Inflammatory macrophage (primary cell): ENCODE measurements at places on chromosomes 2 and 18.
A peak's percentile ranks its signal among the peaks of the same experiment; 100 is the strongest.

DNA sequence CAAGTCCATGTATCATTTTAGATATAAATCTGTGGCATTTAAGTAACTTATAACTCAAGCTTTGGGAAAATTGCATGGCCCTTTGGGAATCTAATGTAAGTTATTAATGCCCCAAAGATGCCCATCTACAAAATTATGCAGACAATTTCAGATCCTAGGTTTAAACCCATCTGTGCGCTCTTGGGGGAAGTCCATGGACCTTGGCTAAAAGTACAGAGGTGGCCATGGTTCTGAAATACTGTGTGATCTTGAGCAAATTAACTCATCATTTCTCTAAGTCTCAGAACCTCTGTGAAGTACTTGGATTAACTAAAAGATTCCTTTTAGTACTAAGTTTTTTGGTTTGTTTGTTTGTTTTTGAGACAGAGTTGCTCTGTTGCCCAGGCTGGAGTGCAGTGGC, 19.5 kb downstream of the INPP1 start:
- DNase-seq, result no peak

DNA sequence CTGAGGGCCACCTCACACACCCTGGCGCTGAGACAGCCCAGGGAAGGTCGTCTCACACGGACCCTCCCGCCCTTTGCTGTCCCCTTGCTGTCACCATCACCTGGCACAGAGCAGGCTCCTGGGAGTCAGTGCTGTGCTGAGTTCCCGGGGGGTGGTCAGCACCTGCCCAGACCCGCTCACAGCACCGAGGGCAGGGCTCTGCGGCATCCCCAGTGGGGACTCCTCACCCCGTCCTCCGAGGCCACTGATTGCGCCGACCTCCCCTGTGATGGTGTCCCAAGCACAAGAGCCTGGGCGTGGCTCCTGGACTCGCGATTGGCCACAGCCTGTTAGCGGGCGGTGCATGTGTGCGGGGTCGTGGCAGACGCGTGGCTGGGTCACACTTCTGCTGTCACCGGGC, 65.9 kb downstream of the NFATC1 start:
- no peak for DNase-seq

DNA sequence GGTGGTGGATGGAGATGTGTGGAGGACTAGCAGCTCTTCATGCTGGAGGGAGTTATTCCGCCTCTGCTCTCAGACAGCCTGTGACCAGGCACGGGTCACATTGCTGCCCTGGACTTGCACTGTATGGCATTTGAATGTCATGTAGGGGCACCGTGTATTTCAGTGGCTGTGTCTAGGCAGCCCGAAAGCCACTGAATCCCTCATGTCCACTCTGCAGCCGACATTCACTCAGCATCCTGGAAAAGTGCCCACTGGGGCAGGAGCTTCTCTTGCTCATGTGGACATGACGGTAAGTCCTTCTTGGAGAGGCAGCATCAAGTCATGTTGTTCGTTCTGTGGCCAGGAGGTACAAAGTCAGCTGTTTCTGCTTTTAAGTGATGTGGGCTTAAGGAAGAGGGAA, 127.9 kb downstream of the SH3RF3 start:
- no peak for DNase-seq

- DNase-seq, result no peak
Observed at GRCh38 chr2:211903961-211904360, 634.6 kb downstream of the ERBB4 start.

- DNase-seq, result no peak
Observed at GRCh38 chr18:59264651-59265245, 8.5 kb downstream of the RAX start.

DNA sequence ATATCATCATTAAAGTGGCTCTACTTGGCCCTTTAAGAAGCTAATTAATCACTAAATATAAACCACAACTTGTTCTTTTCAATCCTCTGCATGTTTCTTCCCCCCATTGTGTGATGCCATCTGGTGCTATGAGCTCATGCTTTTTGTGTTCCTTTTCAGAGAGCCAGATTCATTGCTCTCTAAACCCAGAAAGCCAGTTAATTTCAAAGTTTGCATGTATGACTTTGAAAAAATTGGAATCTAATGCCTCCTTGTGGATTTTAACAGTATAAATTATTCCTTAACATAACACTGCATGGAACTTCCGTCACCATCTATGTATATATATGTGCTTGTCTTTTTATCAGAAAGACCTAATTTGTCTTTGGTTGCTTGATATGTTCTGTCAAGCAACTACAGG, 31.1 kb downstream of the TMEM178A start:
- peak; percentile 24 for DNase-seq

DNA sequence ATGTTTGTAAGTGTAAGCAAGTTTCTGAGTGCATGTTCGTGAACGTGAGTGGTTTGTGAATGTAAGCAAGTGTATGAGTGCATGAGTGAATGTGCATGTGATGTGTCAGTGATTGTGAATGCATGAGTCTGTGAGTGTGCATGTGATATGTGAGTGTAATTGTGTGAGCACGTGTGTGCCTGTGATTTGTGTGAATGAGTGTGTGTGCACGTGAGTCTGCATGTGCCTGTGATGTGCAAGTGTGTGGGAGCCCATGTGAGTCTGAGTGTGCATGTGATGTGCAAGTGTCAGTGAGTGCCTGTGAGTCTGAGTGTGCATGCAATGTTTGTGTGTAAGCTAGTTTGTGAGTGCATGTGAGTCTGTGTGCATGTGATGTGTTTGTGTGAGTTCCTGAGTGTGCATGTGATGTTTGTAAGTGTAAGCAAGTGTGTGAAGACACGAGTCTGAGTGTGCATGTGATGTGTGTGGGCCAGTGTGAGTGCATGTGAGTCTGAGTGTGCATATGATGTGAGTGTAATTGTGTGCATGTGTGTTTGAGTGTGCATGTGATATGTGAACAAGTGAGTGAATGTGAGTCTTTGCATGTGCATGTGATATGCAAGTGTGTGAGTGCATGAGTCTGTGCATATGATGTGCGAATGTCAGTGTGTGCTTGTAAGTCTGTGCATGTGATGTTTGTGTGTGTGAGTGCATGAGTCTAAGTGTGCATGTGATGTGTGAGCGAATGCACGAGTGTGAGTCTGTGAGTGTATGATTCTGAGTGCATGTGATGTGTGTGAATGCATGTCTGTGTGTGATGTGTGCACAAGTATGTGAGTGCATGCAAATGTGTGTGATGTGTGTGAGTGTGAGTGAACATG, 45.1 kb downstream of the COPS8 start:
- no peak for DNase-seq

GRCh38 chr18:5462227-5462626, 81.6 kb downstream of the EPB41L3 start:
- DNase-seq, result peak; percentile 83

DNA sequence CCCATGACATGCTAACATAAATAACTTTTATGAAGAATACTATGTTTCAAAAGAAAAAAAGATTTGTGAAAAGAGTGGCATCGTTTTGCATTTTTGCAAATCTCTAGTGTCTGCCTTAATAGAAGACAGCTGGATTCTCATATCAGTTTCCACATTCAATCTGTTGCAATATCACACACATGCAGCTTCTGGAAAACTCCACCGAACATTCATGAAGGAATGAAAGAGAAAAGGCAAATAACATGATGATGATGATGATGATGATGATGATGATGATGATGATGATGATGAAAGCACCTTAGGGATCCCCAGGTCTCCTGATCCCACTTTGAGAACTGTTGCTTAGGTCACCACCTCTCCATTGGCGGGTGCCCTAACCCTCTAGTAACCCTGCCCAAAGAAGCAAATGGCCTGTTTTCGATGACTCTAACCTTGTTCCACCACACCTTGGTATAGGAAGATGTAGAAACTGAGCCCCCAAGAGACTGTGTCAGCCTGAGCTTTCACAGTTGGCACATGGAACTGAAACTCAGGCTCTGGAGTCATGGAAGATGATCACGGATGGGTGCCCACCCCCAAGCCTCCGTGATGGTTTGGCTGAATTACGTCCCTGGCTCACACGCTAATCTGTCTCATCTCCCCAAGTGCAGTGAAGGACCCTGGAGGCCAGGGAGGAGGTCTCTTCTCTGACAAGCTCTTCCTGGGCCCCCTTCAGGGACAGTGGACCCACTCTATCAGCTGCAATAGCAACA, 80.1 kb upstream of the SMAD7 start:
- no peak for DNase-seq

DNA sequence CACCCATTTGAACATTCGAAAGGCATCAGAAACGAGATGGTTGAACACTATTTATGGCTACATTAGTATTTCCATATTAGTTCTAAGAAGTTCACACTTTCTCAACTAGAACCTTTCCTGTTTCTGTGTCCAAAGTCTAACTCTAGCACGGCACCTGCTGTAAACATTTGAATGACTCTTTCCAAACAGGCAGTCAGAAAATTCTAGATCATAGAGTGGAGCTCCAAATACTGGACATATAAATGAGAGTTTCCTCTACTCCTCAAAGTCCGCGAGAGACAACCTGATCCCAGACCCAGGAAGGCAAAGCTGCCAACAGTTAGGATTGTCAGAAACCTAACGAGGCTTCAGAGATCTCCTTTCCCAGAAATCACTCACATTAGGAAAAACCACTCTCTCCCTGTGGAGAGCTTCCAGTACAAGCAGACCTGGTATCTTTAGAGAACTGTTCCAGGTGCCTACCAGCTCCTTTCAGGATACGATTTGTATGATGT, 10.6 kb downstream of the RND3 start:
- no peak for DNase-seq

DNA sequence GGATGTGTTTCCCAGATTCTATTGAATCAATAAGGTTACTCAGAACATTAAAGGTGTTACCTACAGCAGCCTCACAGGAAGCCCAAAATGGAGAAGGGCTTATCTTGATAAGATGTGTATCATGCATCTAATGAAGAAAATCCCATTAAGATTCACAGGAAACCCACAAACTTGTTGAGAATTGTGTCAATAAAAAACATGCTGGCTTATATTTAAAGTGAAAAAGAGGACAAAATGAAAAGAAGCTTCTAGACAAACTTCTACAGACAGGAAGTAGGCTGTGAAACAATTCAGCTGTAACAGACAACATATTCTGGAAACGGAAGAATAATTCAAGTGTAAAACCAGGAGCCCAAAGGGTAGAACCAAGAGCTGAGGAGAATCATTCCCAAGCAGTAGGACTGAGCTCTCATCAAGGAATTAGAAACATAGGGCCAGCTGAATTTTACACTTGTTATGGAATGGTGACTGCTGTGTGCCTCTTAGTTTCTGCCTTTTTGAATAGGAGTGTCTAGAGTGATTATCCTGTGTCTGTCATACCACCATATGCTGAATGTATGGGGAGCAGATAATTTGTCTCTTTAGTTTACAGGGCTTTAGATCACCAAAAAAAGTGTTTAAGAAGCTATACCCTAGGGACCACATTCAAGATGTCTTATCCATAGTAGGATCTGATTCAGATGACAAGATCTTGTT, 9.6 kb downstream of the IMMT start:
- DNase-seq, result no peak

DNA sequence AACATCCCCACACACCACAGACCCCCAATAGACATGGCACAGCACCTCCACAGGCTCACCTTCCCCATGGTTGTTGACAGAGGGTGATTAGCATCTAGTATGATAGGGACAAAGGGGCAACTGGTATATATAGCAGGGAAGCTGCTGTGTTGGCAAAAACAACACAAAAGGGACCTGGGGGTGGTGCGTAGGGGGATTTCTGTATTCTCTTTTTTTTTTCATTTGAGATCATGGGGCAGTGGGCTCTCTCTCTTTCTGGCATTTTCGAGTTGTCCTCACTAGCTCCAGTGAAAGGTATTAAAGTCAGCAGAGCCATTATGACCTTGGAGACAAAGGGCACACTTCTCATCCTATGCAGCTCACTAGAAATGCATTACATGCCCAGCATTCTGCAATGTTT, at the start of gene CRYGA:
Gene CRYGA (minus strand): TSS at position 101 of the 400 bp plus-strand sequence. CDS start 33 bp downstream, at position 68.
- no peak for DNase-seq

- DNase-seq, result no peak
Observed at GRCh38 chr18:44258576-44258975, 422.1 kb upstream of the SETBP1 start.

- peak; percentile 34 for DNase-seq
Observed at GRCh38 chr2:134337631-134338030, 83.8 kb downstream of the MGAT5 start.

DNA sequence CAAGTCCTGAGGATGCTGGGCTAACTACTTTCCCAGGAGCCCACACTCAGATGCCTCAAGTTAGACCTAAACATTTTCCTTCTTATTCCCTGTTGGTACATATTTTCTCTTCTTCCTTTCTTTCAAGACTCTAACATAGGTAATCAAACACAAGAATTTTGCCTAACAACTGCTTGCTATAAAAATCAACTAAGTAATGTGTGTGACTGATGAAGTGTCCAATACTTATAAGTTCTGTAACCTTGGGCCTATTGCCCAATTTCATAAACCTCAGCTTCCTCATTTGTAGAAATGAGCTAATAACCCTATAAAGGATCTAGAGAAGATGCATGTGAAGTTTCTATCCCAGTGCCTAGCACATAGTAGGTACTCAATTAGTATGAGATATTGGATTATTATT, 31.6 kb upstream of the PIK3C3 start:
- DNase-seq, result peak; percentile 81

GRCh38 chr2:14759082-14759481, 126.6 kb downstream of the LRATD1 start:
- DNase-seq, result no peak

GRCh38 chr2:177264209-177264692, 276 bp downstream of the NFE2L2 start:
- no peak for DNase-seq

DNA sequence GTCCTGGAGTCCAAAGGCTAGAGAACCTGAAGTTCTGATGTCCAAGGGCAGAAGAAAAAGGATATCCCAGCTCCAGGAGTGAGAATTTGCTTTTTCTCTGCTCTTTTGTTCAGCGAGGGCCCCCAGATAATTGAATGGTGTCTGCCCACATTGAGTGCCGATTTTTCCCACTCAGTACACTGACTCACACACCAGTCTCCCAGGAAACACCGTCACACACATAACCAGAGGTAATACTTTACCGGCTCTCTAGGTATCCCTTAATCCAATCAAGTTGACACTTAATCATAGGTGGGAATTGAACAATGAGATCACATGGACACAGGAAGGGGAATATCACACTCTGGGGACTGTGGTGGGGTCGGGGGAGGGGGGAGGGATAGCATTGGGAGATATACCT, 161.5 kb downstream of the WDR7 start:
- no peak for DNase-seq

- peak; percentile 31 for DNase-seq
Observed at GRCh38 chr2:170815746-170816503, 762 bp upstream of the GAD1 start.

DNA sequence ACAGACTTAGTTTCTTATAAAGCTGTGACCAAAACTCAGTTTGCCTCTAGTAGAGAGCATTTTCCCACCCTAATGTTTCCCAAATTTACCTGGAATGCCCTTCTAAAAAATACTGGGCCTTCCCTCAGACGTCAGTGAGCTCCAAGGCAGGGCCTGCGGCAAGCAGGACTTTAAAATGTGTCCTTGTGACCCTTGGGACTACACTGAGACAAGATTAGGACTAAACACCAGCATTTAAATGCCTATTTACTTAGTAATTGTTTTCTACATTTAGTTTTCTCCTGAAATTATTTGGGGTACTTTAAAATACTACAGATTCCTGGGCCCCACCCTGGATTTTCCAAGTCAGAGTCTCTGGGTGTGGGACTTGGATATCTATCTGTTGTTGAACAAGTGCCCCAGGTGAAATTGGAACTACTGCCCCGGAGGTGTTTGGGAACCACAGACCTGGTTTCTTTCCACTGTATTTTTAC, 14.3 kb downstream of the GATA6 start:
- DNase-seq, result no peak

GRCh38 chr2:54666131-54666633, 57.3 kb upstream of the EML6 start:
- DNase-seq, result no peak
